ENCODE measurements at places on chromosomes 5 and 9.

DNA sequence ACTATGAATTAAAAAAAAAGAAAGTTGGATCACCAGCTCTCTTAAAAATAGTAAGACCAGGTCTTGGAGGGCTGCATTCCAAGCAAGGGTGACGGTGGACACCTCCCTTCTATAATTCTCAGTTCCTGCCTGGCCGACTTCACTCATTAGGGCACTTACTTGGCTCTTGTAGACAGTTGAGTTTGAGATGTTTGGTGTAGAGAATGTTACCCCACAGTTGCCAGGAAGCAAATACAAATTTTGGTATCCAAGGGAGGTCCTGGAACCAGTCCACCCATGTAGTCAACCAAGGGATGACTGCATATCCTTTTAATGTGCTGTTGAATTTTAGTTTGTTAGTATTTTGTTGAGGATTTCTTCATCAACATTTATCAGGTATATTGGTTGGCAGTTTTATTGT, 20.6 kb downstream of the B4GALT7 start:
- DNase-seq: no peak

DNA sequence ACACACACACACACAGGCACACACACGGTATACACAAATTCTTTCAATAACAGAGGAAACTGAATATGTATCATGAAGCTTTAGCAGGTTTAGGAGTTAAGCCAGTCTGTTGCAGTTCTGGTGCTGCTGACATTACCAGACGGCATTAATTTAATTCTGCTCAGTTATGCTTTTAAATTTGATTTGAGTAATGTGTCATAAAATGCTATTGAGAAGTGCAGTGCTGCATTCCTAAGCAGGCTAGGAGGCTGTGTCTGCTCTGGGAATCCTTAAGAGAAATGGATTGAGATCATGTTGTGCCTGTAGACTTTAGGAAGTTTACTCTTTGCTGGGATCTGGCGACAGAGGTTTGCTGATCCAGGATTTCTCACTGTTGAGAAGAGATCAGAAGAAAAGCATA, 733.8 kb downstream of the BRINP1 start:
- no peak for DNase-seq

DNA sequence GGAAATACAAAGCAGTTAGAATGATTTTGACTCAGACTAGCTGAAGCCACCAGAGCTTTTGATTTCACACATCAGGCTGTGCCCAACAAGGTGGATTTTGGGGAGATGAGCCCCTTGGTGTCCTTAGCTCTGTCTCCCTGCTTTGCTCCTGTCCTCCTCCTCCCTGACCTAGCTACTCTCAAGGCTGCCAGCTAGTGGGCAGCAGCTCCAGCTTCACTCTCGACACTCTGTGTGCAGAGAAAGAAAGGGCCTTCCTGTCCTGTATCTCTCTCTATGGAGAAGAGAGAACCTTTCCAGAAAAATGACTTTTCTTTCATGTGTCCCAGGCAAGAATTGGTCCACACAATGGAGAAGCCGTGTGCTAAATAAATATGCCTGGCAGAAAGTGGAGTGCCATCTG, 446.2 kb downstream of the SEMA5A start:
- DNase-seq: no peak

GRCh38 chr5:54224103-54224826, 86.1 kb downstream of the ARL15 start:
- DNase-seq: no peak

DNA sequence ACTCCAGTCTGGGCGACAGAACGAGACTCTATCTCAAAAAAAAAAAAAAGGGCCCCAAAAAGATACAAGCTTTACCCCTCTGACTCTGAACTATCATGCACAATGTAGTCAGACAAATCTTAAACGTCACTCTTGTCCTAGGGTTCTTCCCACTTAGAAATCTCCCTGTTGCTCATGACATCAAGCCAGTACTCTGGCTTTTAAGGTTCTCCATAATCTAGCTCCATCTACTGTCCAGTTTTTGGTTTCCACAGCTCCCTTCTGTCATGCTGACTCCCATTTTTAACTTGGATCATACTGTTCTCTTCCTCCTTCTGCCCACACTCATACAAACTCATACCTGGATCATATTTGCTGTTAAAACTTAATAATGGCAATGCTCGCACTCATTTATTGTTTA, 156.7 kb upstream of the TLX3 start:
- peak; percentile 14 for DNase-seq

GRCh38 chr5:160020266-160020770, 11.4 kb downstream of the TTC1 start:
- DNase-seq: no peak

- DNase-seq: no peak
Measured at GRCh38 chr5:68396722-68397121, 181.2 kb downstream of the PIK3R1 start.

GRCh38 chr9:124558777-124559470, 51.7 kb upstream of the NR5A1 start:
- DNase-seq: no peak

DNA sequence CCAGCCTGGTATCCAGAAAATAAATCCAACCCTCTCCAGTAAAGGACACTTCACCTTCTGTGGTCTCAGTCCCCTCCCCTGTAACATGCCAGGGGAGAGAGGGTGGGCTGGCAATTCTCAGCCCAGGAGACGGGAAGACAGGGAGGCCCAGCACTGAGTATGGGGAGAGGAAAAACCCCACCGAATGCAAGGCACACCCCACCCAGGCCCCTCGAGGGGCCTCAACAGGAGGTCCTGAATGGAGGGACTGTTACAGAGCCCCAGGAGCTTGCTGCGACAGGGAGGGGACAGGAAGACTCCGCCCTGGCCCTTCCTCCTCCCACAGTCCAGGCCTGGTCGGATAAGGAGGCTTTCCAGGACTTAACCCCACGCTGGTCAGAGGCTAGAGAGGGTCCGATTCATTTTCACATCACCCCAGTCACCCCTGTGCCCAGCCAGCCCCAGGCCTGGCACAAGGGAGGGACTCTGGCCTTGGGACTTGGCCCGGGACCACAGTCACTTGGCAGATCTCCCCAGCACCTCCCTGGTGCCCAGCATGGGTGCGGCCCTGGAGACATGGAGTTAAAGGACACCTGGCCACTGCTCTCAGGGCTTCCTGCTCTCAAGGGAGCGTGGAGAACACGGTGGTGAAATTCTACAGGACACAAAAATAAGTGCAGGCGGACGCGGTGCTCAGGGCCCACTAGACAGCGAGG, 44.9 kb upstream of the STXBP1 start:
- DNase-seq: peak; percentile 82

GRCh38 chr5:172224996-172225395, 31.0 kb downstream of the EFCAB9 start:
- DNase-seq: peak; percentile 99

DNA sequence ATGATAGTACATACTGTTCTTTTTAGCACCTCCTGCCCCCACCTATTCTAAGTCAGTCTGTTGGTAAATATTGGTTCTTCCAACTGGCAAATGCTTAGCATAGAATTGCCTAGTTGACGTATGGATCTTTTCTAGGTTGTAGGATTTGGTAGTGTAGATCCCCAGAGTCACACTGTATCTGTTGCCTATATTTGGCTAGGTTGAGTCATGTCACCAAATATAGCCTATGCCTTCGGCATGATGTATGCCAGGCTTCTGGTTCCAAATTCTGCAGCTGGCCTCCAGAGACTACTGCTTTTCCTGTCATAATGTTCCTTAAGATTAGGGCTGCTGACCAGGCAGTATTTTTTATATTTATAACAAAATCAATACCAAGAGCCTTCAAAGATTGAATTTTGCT, 38.2 kb downstream of the CPEB4 start:
- DNase-seq: peak; percentile 53

- no peak for DNase-seq
Measured at GRCh38 chr5:95630394-95630917, 10.6 kb downstream of the GPR150 start.

DNA sequence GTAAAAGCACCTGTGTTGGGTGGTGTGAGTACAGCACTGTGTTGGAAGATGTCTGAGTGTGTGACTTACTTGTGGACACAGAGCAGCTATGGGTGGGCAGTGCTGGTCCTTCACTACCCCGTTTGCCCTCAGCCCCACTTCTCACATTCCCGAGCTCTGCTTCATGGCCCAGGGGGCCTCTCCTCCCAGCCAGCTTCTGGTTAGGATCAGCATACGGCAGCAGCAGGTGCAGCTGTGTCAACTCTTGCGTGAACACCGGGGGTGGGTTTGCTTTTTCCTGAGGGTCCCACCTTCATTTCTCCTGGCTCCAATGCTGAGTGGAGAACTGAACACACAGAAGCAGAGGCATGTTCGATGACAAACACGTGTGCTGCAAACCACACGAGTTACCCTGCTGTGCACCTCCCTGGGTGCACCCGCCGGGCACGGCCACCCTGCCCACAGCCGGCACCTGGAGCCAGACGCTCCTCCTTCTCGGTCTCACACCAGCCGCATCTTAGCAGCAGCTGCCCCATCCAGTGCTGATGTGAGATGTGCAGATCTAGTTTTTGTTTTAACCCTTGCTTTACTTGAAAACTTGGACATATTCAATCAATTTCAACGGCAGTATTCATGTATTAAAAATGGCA, 14.9 kb upstream of the SLC6A3 start:
- DNase-seq: no peak

DNA sequence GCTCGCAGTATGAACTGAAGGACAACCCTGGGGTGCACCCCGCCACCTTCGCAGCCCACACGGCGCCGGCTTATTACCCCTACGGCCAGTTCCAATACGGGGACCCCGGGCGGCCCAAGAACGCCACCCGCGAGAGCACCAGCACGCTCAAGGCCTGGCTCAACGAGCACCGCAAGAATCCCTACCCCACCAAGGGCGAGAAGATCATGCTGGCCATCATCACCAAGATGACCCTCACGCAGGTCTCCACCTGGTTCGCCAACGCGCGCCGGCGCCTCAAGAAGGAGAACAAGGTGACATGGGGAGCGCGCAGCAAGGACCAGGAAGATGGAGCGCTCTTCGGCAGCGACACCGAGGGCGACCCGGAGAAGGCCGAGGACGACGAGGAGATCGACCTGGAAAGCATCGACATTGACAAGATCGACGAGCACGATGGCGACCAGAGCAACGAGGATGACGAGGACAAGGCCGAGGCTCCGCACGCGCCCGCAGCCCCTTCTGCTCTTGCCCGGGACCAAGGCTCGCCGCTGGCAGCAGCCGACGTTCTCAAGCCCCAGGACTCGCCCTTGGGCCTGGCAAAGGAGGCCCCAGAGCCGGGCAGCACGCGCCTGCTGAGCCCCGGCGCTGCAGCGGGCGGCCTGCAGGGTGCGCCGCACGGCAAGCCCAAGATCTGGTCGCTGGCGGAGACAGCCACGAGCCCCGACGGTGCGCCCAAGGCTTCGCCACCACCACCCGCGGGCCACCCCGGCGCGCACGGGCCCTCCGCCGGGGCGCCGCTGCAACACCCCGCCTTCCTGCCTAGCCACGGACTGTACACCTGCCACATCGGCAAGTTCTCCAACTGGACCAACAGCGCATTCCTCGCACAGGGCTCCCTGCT, 3.8 kb downstream of the IRX1 start:
- DNase-seq: no peak

GRCh38 chr9:78064075-78064474, 32.5 kb upstream of the GNAQ start:
- DNase-seq: peak; percentile 99

- DNase-seq: no peak
Measured at GRCh38 chr5:65102976-65103711, 334.4 kb downstream of the CWC27 start.

- peak; percentile 62 for DNase-seq
Measured at GRCh38 chr9:99356512-99356971, 134.5 kb downstream of the SEC61B start.

- DNase-seq: no peak
Measured at GRCh38 chr9:12903316-12903715, 128.5 kb downstream of the LURAP1L start.

DNA sequence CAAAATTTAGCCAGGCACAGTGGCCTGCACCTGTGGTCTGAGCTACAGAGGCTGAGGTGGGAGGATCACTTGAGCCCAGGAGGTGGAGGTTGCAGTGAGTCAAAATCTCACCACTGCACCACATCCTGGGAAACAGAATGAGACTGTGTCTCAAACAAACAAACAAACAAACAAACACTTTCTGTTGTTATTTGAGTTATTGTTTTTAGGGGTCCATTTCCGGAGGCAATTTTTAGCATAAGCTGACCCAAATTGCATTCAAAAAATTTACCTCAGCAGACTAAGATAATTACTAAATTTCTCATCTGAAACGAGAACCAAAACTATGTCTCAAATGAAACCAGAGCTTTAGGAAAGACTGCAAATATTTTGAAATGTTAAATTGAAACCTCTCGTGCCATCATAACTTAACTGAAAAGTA, 1485.1 kb downstream of the EFNA5 start:
- no peak for DNase-seq

DNA sequence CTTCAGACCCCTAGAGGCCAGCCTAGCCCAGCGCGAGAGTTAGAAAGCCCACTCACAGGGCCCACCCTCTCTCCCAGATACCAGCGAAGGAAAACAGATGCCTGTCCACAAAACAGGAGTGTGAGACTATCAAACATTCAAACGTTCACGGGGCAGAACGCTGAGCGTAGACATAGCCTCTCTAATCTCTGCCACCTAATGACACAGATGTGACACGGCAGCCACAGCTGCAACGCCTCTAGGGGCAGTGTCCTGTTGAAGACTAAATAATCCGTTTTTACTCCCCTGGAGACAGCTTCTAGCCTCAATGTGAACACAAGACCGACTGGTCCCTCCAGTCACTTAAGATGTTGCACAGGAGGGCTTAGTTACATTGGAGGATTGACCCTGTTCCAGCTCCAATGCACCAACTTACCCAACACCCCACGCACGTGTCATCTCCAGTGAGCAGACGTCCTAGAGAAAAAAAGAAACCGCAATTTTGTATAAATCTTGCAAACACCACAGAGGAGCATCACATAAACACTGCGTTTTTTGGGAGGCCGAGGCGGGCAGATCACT, 14.3 kb downstream of the DIPK1B start:
- DNase-seq: no peak

DNA sequence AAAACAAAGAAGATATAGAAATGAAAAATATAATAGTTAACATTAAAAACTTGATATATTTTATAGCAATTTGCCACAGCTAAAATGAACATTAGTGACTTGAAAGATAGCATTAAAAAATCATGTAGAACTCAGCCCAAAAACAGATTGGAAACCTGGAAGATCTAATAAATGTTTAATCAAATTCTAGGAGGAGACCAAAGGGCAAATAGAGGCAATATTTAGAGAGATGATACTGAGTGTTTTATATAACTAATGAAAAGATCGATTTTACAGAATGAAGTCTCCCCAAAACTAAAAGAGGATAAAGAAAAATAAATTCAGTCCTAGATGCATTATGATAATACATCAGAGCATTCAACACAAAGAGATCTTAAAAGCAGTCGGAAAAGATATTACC, 127.0 kb downstream of the CWC27 start:
- DNase-seq: no peak

DNA sequence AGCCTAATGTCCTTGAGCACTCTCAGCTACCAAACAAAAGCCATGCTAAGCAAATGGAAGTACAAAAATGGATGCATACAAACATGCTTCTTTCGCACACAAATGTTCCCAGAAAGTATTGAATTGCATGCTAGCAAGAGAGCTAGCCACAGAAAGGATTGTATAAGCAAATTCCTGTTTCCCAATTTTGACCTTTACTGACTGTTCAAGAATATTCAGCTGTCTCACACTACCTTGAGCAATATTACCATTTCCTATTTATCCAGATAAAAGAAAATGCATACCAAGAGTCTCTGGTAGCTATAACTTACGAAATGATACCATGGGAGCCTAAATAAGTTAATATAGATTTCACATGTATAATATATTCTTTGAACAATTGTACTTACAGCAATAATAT, 264.6 kb downstream of the TMEM167A start:
- DNase-seq: no peak
